Right forelimb (tissue), 1 donor: ENCODE measurements at places on chromosomes 2 and 18.

GRCh38 chr2:159998961-159999360 is 63.5 kb downstream of the PLA2R1 start:
- DNase-seq: no peak

GRCh38 chr2:153787612-153788011 is 84.1 kb upstream of the GALNT13 start:
- DNase-seq: no peak

DNA sequence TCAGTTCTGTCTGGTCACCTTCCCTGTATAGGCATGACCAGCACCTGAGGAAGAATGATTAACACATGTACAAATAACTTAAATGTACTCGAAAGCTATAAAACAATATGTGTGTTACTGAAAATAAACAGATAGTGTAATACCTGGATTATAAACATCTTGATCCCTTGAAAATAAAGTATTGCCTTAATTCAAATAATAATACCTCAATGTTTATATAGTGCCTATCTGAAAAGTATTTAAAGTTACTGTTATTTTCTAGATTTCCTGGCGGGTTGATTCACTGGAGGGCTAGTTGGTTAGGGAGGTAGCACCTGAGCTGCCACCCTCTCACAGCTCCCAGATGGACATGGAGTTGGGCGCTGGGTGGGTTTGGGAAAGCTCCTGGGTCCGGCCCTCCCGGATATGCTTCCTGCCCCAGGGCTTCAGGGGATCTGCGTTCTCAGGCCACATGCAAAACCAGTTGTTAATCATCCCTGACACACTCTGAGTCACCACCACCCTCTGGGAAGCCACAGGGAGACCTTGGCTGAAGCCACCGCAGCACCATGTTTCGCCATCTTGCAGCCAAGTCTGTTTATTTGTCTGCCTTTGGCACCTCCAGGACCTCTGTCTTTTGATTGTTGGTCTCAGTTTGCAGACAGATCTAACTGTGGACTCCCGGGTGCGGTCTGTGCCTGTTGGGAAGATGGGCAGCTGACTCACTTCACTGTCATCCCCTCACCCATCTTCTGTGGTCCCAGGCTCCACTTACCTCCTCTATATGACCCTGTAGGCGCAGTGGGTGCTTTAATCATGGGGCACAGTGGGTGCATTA is 35.3 kb downstream of the RAB31 start:
- no peak for DNase-seq

DNA sequence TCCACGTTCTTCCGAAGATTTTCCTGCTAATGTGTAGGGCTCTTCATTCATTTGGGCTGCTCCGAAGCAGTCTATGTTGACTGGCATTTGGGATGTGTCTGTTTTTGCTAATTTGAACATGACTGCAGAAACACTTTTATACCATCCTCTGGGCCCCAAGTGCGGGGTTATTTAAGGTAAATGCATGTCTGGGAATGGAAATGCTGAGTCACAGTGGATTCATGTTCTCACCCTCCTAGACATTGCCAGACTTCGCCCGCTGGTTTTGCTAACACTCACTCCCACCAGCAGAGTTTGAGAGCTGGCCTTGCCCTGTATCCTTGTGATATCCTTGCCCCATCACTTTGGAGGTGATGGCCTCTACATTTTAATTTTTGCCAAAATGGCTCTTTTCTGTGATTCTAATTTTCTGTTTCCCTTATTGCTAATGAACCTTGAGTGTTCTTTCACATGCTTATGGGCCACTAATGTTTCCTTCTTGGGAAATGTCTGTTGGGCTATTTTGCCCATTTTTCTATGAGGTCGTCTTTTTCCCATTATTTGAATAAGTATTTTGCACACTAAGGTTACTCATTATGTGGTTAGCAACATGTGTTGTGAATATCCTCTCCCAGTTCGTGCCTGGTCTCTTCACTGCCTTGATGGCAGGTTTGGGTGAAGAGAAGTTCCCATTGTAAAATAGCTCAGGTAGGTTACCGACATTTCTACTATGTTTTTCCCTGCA is 204.1 kb downstream of the GLI2 start:
- no peak for DNase-seq

GRCh38 chr2:70330476-70330875 is 28.6 kb upstream of the FAM136A start:
- no peak for DNase-seq

- DNase-seq: no peak
These were observed 259.4 kb downstream of the ANAPC1 start for GRCh38 chr2:111624411-111625156.

DNA sequence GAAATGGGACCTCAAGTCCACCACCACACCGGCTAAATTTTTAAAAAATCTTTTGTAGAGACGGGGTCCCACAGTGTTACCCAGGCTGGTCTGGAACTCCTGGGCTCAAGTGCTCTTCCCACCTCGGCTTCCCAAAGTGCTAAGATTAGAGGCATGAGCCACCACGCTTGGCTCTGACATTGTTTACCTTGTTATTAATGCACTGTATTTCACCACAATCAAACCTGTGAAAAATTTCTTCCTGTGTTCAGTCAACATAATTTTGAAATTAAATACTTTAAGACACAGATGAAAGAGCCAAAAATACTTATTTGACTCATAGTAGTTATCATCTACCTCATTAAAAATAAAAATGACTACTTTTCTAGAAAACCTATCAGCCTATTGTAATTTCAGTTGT is 16.0 kb upstream of the FAM124B start:
- DNase-seq: no peak

DNA sequence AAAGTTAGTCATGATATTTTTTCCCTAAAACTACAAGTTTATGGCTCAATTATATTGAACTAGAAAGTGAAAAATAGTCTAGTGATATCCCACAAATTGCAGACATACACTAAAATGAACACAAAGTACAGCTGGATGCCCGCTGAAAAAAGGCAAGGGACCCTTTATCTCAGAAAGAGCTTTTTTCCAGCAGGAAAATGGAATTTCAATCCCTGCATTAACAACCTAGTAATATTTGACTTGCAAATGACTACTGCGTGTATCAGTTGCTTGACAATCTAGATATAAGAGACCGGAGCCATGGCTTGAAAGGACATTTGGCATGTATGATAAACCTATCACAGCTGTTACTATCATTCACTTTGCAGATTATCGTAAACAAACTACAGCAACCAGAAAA is 49.1 kb downstream of the LRPPRC start:
- DNase-seq: no peak

- DNase-seq: no peak
These were observed 204.2 kb downstream of the BABAM2 start for GRCh38 chr2:28094739-28095138.

- no peak for DNase-seq
These were observed 3.0 kb downstream of the OSR1 start for GRCh38 chr2:19355416-19355821.

GRCh38 chr2:138496096-138496651 is 5.4 kb upstream of the SPOPL start:
- DNase-seq: no peak

DNA sequence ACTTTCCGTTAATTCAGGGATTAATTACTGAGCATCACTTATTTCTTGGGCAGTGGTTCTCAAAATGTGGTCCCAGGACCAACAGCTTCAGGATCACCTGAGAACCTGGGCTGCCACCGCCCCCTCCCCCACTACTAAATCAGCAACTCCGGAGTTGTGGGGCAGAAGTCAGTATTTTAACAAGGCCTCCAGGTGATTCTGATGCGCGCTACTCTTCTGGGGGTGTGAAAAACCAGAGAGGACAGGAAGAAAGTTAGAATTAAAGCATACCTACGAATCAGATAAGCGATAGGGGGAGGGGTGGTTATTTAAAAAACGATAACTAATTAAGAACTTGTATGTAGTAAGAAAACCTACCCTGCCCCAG is 319 bp downstream of the ZSCAN30 start:
- no peak for DNase-seq

- no peak for DNase-seq
These were observed 3.9 kb upstream of the DCTN1 start for GRCh38 chr2:74384051-74384450.

DNA sequence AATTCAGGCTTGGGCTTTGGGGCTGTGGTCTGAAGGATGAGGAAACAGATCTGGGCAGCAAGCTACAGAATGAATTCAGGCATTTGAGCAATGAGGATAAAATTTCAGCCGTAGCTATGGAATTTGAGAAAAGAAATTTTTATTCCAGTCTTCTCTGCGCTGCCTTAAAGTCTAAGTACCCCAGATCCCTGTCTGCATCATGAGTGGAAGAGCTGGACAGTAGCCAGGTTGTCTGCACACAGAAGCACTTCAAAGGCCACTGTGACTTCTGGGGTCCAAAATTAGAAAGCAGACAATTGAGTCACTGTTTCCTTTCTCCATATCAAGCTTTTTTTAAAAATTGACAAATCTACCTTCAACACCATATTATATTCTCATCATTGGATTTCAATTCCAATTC is 787.6 kb upstream of the GCFC2 start:
- DNase-seq: no peak

- no peak for DNase-seq
These were observed 4.9 kb downstream of the TANC1 start for GRCh38 chr2:158973116-158973956.

- no peak for DNase-seq
These were observed 49.9 kb downstream of the ITGB1BP1 start for GRCh38 chr2:9373476-9373875.

- no peak for DNase-seq
These were observed 231.7 kb upstream of the LYPD1 start for GRCh38 chr2:132901661-132902060.

DNA sequence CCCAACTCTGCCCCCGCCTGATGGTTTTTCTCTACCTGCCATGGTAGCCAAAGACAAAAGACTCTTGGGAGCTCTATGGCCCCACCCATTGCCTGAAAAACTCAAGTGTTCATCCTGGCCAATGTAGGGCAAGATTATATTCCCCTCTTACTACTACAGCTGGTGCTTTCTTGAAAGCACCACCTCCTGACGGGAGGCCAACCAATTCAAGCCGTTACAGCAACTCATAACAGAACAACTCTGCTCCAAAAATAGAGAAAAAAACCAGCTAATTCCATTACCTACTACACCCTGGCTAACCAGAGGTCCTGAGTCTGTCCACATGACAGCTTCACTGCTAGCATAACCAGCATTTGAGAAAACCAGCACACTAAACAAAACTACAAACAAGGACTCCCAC is 127.5 kb upstream of the GAREM1 start:
- DNase-seq: no peak

- no peak for DNase-seq
These were observed 2.9 kb downstream of the RHBDD1 start for GRCh38 chr2:226838722-226839121.

GRCh38 chr2:237801466-237801865 is 2.9 kb downstream of the RBM44 start:
- DNase-seq: no peak

- DNase-seq: peak; percentile 63
These were observed 55.3 kb upstream of the LAPTM4A start for GRCh38 chr2:20106746-20107145.

DNA sequence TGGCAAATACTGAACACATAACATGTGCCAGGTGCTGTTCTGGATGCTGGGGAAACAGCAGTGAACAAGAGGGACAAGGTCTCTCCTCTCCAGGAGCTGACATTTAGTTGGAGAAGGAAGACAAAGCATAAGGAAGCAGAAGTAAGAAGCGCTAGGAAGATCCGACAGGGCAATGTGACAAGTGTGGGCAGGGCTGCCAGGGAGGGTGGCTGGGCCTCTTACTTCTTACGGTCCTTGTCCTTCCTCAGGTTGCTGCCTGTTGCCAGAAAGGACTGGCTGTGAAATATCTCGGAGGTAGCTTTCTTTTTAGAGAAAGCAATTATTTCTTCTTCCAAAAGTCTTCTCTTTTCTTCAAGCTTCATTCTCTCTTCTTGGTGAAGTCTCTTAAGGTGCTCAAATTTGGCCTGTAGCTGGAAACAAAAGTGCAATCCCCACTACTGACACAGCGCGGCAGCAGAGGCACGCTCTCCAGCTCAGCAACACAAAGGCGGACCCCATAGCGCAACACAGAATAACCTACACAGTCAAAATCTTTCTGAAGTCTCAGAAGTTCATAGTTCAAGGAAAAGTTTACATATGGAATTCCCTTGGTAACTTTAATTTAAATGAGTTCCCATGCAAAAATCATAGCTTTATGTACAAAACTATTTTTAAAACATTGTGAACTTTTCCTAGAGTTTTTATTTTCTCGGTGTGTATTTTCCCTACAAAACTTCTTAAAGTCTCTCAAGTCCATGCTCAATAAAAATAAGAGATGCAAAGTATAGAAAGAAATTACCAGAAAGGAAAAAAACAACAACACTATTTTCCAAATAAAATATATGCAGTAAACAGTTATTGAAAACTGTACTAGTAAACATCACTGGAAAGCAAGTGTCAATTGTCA is 67.7 kb downstream of the SEPTIN10 start:
- peak; percentile 83 for DNase-seq
